ENCODE measurements at places on chromosomes 5 and 9.

DNA sequence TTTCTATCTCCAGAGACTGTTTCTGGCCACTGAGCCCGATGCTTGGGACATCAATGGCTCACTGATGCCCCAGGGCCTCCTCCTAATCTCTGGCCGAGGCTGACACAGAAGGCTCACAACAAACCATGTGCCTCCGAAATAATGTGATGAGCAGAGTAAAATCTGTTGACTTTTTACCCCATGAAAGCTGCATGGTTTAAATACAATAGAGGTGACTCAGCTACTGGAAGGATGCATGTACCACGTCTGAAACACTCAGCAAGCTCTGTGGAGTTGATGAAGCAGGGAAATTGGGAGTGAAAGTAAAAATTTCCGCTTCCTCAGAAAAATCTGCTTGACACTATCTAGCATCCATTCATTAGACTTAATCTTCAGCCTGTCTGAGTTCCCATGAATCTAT, 111.1 kb upstream of the EQTN start:
- DNase-seq: no peak

DNA sequence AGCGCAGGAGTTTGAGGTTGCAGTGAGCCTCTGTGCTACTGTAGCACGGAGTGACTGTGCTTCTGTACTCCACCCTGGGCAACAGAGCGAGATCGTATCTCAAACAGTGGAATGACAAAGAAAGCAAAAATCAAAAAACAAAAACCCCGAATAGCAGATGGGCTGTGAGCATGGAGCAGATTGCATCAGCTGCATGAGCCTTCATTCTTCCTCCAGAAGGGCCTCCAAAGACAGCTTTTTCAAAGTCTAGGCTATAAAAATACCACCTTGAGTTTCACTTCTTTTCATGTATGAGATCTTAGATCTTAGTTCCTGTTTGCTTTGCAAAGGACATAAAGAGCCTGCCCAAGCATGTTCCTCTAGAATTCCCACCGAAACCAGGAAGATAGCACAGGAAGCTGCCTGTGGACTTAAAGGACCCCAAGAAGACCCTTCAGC, 15.0 kb upstream of the HSPB3 start:
- peak; percentile 4 for DNase-seq

DNA sequence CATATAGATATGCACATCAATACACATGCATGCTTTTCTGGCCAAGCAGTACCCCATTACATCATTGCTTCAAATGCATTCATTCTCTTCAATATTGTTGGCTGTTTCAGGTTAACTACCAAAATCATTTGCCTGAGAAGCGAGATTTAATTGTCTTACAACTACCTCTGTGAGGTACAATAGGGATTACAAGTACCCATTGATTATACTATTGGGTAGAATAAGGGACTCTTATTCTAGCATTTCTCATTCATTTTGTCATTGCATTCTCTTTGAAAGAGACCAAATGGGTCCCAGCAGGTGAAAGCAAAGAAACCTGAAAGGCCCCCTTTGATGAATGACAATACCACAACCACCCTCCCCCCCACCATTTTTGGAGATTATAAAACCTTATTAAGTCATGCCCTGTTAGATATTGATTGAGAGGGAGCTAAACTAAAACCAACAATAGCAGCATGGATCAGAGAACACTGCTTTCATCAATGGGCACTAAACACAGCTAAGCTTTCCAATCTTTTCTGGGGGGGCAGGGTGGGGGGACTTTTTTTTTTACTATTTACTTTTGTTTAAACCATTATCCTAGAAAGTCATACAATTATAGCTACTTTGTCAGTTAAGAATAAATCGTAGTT, 375.0 kb upstream of the CCNH start:
- no peak for DNase-seq

GRCh38 chr5:90709323-90710155, 150.9 kb downstream of the ADGRV1 start:
- no peak for DNase-seq

DNA sequence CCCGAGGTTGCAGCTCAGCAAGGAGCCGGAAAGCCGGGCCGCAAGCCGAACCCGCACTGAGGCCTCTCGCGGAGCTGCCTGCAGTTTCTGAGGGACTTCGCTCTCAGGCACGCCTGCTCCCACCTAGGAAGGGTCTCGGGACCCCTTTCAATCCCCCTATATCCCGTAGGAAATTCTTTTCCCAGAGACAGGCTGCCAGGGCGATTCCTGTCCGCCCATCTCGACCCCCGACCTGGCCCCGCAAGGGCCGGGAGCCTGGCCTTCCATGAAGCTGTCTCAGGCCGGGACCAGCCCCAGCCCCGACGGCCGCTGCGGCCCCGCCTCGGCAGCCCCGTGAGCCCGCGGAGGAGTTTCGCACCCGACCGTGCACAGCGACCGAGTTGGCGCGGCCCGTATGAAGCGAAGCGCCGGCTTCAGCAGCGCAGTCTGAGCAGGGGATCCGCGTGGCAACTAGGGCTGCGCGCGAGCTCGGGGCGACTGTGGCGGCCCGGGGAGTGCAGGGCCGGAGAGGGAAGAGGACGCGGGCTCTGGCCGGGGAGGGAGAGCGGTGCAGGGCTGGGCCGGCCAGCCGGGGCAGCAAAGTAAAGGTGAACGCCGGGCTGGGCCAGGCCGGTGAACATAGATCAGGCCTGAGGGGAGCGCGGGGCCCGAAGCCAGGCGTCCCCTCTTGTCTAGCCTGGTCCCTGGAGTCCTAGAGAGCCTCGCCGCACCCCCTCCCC, 977 bp upstream of the PRDM12 start:
- no peak for DNase-seq

GRCh38 chr5:40447438-40447837, 232.3 kb upstream of the PTGER4 start:
- no peak for DNase-seq

GRCh38 chr9:112327718-112328450, 5.5 kb downstream of the PTBP3 start:
- DNase-seq: peak; percentile 20

GRCh38 chr5:172147857-172148256, 40.2 kb downstream of the STK10 start:
- no peak for DNase-seq

DNA sequence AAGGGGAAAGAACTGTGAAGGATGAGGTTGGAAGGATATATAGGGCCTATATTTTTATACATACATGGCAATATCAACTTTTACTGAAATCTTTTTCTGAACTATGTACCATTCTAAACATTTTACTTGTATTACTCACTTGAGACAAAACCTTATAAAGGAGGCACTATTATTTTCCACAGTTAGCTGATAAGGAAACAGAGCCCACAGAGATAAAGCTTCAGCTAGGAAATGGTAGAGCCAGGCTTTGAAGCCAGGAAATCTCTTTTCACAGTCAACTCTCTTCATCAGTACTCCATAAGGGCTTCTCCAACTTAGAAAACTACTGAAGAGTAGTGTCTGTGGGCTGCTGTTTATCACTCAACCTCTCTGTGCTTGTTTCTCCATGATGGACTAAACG, 613.7 kb downstream of the PRELID2 start:
- no peak for DNase-seq

DNA sequence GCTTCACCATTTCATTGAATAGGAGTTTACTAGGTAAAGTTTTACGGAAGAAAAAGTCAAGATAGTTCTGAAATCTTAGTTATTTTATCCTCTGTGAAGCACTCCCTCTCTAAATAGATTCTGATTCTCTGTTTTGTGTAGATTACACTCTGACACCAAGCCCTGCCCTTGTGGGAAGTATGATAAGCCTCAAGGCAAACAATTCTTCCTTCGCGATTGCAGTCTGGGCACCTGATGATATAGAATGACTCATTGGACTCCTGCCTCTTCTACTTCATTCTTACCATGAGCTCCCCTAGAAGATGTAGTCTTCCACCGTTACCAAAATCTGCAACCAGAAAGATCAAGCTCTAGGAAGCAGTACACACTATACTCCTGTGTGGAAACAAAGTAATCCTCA, 626.9 kb upstream of the PTGER4 start:
- no peak for DNase-seq

DNA sequence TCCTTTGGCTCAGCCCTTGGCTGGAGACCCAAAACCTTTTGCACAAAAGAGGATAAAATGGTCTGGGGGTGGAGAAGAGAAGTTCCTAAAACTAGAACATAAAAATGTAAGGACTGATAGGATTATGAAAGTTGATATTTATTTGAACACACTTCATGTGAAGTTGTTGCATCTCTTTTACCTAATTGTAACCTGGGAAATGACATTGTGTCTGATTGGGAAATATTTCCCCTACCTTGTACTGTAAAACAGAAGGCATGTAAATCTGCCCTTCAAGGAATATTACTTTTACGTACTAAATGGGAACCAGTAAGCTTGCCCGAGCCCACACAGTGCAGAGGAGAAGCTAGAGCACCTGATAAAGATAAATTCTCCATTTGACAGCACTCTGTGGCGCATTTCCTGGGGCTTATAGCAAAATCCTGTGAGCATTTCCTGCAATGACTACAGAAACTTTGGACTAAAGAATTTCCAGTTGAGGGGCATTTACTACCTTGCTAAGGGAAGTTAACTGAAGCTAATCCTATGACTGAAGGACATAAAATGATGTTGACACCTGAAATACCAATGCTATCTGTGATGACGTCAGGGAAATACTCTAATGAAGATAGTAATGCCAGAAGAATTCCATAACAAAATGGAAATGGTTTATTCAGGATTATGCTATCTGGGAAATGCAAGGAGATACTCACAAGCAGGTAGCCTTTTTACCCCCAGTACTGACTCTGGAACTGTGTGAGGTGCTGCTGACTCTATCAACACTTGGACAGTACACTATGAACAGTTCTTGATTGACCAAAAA, 78.3 kb upstream of the LIFR start:
- no peak for DNase-seq

DNA sequence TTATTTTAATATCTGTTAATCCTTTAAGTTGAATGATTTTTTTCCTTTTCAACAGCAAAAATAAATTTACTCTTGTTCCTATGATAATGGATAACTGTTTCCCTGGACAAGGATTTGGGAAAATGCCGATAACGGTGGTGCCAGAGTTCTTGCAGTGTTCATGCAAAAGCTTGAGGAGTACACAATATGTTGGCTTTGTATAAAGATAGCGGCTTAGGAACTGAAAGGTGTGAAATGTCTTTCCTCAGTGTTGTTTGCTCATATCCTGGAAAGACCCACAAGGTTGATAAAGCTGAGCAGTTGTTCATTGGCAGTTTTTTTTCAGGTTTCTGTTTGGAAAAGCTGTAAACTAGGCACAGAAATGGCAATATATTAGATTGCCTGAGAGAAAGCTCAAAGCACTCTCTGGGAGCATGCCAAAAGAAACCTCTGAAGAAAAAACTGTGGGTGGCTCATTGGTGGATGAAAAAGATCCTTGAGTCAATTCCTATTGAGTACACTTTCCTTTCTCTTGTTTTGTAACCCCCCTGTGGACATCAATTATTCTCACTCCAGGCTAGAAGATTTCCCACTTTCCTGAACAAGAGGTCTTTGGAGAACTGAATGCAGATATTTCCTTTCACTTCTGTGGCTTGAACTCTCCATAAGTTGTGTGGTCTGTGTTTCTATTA, 117.2 kb upstream of the RGMB start:
- DNase-seq: no peak

DNA sequence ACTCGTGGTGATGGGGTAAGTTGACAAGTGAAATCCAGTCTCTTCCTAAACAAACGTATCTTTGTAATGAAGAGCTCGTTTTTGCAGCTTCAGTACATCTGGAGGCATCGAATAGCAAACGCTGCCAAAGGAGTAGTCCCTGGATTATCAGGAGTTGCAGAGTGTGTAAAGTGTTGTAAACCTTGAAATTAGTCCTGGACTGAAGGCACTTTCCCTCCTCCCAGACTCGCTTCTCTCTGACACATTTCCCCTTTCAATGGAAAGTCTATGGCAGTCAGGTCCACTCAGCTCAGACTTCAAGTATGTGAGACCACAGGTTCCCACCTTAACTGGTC, 1.5 kb upstream of the PBX3 start:
- DNase-seq: no peak

GRCh38 chr9:112711050-112711689, 6.7 kb downstream of the INIP start:
- no peak for DNase-seq

- no peak for DNase-seq
Observed at GRCh38 chr9:133733421-133733795, 4.7 kb downstream of the SARDH start.
